ENCODE measurements at places on chromosomes 12 and 14.

DNA sequence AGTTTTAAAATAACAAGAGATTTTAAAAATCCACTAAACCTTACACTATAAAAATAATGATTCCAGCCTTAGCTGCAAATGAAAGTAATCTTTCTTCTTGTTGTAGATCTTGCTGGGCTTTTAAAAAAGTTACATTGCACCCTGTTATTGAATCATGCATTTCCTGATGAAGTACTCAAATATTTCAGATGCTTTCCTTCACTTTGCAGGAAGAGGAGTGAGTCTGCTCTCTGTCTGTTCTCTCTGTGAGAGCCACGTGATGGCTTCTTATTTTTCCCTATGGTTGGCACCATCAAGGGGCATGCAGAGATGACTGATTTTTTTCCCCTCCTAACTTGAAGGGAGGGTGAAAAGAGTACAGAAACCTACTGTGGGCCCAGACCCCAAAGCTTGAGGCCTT, 262.7 kb downstream of the ATP23 start:
- DNase-seq, result no peak

- DNase-seq, result no peak
These were observed 162.4 kb downstream of the RBM19 start for GRCh38 chr12:113803759-113804140.

GRCh38 chr14:33996462-33996861, 45.6 kb upstream of the EGLN3 start:
- no peak for DNase-seq

- no peak for DNase-seq
These were observed 29.3 kb downstream of the KICS2 start for GRCh38 chr12:64192644-64193444.

- peak; percentile 19 for DNase-seq
These were observed 496 bp upstream of the ISCU start for GRCh38 chr12:108561852-108562347.

DNA sequence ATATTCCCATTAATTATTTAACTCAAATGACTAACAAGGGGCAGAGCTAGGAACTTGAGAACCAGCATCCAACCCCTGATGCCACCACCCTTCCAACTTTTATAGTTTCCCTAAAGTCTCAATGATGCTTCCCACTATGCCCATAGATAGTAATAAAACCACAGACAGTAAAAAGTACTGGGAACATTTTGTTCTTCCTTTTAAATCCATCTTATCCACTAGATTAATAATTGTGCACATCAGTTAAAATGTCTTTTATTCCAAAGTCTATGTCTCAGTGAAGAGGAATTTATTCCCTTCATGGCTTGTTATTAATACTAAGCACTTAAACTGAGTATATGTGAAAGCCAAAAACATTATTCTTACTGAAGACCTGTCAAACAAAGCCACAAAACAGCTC, 45.8 kb downstream of the SINHCAF start:
- no peak for DNase-seq
